ENCODE measurements at places on chromosomes 11 and 22.

GRCh38 chr11:75851203-75851602, 36.2 kb downstream of the UVRAG start:
- no peak for DNase-seq

GRCh38 chr11:44832452-44832851, 105.7 kb downstream of the TSPAN18 start:
- no peak for DNase-seq

DNA sequence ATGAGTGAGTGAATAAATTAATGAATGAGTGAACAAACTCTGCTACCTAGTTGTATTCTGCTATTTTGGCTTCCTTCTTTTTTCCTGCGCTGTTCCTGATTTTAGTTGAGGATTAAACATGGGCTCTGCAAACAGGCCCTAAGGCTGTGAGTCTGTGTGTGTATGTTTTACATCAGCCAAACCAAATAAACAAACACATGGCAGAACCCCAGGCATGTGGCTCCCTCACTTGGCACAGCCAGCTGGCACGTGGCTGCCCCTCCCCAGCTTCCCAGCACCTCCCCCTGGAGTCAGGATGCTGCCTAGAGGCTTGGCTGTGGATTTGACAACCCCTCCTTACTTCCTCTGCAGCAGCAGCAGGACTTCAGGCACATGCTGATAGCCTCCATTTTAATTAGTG, 593.2 kb downstream of the INSC start:
- no peak for DNase-seq

GRCh38 chr11:122661182-122661945, 5.8 kb downstream of the UBASH3B start:
- DNase-seq = peak; percentile 60

GRCh38 chr11:13333456-13333957, 55.9 kb downstream of the BMAL1 start:
- DNase-seq = no peak

GRCh38 chr22:46798366-46799350, 36.2 kb downstream of the TBC1D22A start:
- no peak for DNase-seq

Measured in fibroblast of skin of left biceps (primary cell).